ENCODE measurements at places on chromosomes 5 and 9.

GRCh38 chr9:135610290-135611141 is 28.8 kb downstream of the GLT6D1 start:
- no peak for DNase-seq

DNA sequence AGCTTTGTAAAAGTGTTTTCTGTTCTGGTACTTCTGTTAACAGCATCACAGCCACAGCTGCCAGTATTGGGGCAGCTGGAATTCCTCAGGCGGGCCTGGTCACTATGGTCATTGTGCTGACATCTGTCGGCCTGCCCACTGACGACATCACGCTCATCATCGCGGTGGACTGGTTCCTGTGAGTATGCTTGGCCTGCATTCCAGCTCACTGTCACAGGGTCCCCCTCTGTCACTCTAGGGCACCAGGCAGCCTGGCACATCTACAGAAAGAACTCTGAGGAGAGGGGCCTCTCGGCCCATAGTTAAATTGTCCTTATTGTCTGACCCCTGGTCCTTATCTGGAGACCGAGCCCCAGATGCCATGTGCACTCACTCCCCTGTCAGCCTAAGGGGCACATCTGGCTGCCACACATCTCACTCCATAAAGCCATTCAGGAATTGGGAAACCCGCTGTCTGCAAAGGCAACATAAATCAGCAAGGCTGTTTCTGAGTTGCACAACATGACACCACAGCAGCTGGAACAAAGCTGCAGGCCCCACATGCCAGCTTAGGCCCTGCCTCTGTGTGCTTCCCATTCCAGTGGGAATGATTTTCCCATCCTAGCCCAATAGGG is 77.5 kb downstream of the SLC1A3 start:
- no peak for DNase-seq

DNA sequence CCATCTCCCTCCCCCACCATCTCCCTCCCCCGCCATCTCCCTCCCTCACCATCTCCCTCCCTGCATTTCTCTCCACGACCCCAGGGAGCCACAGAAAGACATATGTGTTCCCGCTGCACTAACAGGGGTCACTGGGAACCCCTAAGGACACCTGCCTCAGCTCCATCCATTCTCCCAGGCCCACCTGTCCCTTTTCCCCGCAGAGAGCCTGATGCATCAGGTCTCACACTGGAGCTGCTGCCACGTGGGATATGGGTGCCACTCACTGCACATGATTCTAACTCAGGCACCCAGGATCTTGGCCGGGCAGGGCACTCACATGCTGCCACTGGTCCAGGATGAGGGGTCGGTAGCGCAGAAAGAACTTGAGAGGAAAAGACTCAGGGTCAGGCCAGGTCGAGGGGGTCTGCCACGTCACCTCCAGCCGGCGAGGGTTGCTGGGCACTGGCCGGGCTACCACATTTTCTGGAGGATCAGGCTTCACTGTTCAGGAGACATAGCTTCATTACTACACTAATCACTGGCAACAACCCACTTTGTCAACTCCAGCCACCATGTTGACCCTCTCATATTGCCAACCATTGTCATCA is 33.2 kb upstream of the ENHO start:
- DNase-seq: no peak

GRCh38 chr9:28120626-28121025 is 547.3 kb upstream of the C9orf72 start:
- DNase-seq: no peak

GRCh38 chr5:124457901-124458300 is 288.5 kb downstream of the ZNF608 start:
- no peak for DNase-seq

GRCh38 chr5:1321576-1321975 is 23.3 kb downstream of the CLPTM1L start:
- DNase-seq: no peak

GRCh38 chr5:139212486-139212885 is 14.3 kb upstream of the SIL1 start:
- DNase-seq: no peak

DNA sequence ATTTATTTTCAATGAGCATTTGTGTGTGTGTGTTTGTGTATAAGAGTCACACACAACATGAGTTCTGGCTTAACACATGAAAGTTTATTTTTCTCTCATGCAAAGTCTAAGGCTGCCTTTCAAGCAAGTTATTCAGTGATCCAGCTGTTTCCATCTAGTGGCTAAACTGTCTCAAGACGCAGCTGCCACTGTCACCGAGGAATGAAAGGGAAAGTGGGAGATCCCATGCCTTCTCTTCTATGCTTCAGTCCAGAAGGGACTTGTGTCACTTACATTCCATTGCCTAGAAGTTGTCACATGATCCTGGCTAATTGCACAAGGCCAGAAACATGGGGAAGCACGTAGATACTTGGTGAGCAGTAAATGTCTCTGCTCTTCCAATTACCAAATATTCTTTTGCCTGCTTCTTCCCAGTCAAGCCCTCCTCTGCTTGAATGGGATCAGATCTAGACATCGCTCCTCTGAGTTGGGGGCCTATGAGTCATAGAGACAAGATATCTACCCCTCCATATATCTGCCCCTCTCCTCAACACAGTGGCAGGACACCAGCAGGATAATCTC is 30.4 kb upstream of the SLIT3 start:
- no peak for DNase-seq

GRCh38 chr5:14983666-14984441 is 112.3 kb upstream of the ANKH start:
- peak; percentile 41 for DNase-seq

DNA sequence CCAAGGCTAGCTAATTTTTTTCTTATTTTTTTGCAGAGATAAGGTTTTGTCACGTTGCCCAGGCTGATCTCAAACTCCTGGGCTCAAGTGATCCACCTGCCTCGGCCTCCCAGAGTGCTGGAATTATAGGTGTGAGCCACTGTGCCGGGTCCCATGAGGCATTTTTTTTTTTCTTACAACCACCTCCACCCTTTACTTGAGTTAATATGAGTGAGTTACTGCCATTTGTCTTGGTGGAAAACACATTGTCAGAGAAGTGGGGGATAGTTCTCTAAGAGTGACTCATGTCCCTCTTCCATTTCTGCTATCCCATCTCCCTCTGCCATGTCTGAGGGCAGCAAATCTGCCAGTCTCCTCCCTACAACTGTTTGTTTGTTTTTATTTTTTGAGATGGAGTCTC is 163.4 kb upstream of the CLINT1 start:
- DNase-seq: no peak

DNA sequence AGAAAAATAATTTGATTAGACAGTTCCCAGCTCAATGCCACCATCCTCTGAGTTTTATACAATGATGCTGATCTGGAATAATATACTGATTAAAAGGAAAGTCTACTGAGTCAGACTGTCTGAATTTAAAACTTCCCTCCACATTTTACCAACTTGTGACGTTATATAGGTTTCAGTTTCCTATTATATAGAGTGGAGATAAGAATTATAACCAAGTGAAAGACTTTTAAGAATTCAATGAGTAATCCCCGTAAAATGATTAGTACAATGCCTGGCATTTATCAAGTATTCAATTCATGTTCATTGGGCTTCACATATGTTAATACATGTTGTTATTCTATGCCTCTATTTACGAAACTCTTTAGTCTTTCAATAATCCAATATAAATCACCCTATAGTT is 166.0 kb downstream of the CDH9 start:
- DNase-seq: no peak

- DNase-seq: no peak
Measured at GRCh38 chr5:171577042-171577758, 157.8 kb downstream of the FGF18 start.

GRCh38 chr5:122844136-122844909 is 1.1 kb upstream of the SNX24 start:
- DNase-seq: no peak

DNA sequence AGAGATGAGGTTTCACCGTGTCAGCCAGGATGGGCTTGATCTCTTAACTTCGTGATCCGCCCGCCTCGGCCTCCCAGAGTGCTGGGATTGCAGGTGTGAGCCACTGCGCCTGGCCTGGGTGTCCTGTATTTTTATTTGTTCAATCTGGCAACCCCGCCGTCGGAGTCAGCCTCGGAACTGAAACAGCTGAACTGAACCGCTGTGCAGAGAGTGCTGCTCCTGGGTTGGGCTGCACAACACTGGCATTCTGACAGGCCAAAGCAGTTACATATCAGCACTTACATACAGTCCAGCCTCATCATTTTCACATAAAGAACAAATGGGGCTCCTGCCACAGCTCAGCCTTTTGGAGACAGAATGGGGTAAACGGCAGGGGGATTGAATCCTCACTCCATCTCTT is 185.6 kb downstream of the C9orf50 start:
- no peak for DNase-seq

GRCh38 chr5:146993876-146994530 is 115.4 kb upstream of the PPP2R2B start:
- DNase-seq: no peak

GRCh38 chr5:157165668-157166067 is 396 bp downstream of the GARIN3 start:
- no peak for DNase-seq

- no peak for DNase-seq
Measured at GRCh38 chr5:137395011-137395755, 103.9 kb downstream of the SPOCK1 start.

DNA sequence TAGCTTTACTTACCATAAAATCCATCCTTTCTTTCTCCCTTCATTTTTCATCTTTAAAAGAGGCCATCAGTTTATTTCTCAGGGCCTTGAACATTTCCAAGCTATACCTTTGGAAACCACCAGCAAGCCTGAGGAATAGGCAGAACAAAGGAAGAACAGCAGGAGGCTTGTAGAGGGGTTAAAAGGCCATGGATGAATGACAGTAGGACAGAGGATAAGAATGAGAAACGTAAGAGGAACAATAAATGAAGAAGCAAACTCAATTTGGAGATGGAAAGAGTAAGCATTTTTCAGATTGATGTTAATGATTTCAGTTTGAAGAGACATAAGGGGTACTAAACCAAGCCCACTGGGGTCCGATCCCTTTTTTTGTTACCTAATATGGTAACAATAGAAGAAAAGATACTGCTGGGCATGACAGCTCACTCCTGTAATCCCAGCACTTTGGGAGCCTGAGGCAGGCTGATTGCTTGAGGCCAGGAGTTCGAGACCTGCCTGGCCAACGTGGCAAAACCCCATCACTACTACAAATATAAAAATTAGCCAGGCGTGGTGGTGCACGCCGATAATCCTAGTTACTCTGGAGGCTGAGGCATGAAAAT is 106.6 kb upstream of the NMUR2 start:
- no peak for DNase-seq

DNA sequence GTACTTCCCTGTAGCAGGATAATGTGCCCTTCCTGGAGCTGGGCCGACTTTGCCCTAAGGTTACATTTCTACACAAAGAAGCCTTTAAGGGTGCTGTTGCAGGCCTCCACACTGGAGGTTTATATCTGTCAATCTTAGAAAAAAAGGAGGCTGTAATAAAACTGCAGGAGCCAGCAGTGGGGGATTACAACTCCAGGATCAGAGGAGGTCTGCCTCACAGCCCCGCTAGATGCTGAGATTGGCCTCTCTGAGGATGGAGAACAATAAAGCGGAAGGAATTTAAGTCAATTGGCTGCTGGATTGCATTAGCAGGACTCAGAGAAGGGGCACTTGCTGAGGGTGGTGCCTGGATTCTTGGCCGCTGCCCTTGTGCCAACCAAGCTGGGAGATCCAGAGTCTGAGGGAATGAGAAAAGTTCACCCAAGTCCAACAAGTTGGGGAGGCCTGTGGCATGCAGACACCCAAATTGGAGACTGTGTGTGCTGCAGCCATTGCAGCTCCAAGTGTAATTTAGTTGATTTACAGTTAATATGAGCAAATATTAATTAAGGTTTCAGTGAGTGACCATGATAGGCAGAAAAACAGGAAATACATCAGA is 99.0 kb upstream of the SSBP2 start:
- DNase-seq: no peak

DNA sequence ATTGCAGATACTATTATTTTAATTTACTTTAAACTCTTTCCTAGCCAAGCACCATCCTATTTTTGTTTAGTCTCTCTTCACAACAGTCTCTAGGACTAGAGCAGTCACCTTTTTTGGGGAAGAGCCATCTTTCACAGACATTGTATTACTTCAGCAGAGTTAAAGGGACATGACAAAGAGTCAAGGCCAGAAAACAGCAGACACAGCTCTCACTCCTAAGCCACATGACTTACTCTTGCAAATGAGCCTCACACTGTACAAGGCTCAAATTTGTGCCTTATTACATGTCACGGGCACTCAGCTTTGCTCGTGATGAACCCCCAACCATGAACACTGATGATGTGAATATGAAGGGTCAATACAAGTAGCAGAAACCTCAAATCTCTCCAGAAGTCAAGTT is 104.3 kb downstream of the ZNF608 start:
- DNase-seq: no peak

DNA sequence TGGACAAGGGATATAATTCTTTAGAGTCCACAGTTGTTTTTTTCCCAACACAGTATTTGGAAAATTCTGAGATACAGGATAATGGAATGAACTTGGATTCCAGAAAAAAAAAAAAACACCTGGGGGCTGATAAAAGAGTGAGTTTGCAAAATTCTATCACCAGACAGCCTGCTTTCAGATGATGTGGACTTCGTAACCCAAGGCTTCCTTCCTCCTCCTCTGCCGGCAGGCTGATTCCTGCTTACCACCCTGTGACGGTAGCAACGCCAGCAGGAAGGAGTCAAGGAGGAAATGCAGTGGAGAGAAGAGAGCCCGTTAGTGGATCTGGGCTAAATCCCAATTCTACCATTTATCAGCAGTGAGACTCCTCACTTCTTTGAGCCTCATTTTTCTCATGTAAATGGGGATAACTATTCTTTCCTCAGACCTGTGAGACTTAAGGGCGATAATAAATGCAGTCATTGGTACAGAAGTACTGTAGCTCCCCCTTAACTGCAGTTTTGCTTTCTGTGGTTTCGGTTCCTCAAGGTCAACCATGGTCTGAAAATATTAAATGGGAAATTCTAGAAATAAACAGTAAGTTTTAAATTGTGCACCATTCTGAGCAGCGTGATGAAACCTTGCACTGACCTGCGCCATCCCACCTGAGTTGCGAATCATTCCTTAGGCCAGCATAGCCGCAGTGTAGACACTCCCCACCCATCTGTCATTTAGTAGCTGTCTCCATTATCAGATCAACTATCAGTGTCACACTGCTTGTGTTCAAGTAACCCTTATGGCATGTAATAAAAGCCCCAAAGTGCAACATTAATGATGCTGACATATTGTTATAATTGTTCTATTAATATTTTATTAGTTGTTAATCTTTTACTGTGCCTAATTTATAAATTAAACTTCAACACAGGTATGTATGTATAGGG is 71.4 kb downstream of the DCP2 start:
- no peak for DNase-seq

DNA sequence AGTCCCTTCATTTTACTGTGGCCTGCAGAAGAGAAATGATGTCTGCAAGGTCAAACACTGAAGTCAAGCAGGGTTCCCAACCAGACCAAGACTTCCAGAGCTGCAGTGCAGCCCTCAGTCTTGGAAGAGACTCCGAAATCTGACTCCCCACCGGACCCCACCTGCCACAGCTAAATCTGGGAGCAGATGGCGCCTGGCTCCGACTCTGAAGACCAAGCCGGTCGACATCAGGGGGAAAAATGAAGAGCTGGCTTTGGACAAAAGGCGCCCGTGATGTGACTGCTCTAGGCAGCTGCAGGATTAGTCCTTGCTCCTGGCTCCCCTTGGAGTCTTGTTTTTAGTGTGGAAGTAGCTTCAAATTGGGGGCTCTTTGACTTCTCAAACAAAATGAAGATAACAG is 72.4 kb upstream of the ZNF622 start:
- no peak for DNase-seq

- DNase-seq: no peak
Measured at GRCh38 chr5:169354921-169355320, 54.0 kb upstream of the SLIT3 start.

GRCh38 chr9:96340707-96341106 is 38.7 kb upstream of the HSD17B3 start:
- DNase-seq: no peak
